Activated B cell treated with CpG ODN at 0.5 μM for 24 hours (primary cell): ENCODE measurements at places on chromosomes 2 and 18. TPM values are rescaled to one million over a fixed set of nuclear protein-coding genes. Genes with fewer than 3 reads are reported as not detected.

DNA sequence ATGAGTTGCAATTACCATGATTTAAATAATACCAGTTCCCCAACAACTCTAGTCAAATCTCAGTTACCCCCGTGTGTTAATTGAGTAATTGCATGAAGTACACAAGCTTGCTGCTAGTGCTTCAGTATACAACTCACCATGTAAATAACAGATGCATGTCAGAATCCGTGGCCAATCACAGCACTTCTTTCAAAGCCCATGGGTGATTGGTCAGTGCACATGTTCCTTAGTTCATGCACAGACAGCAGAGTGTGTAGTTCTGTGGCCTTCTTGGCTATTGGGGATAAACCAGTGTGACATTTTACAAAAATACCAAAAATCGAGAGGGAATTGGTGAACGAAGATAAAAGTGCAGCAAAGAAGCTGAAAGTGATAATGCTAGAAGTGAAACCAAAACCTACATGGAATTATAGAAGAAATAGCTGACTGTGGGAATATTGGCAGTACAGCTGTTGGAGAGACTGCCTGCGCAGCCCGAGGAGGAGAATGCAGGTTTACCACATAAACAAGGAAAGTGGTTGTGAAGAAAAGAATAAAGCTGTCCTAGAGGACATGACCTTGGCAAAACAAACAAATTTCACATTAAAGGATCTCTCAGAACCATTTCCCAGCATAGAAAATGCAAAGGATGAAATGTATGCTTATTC, 59.4 kb downstream of the NEDD4L start:
- no peak for DNase-seq

DNA sequence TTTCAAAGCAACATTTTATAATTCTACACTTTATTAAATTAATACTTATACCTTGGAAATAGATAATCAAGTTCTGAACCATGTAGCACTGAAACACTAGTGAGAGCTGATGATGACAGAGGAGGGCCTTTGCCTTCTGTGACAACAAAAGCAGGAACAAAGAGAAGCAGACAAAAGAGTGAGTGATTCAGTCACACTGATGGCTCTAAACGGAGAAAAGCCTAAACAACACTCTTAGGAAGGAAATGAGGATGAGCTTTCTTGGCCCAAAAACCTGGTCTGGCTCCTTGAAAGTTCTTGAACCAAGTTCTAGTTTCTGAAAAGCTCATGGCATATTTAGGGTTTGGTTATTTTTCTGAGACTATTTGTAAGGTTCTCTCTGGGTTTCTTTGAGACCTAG, 271.9 kb downstream of the DPP10 start:
- DNase-seq, result no peak

DNA sequence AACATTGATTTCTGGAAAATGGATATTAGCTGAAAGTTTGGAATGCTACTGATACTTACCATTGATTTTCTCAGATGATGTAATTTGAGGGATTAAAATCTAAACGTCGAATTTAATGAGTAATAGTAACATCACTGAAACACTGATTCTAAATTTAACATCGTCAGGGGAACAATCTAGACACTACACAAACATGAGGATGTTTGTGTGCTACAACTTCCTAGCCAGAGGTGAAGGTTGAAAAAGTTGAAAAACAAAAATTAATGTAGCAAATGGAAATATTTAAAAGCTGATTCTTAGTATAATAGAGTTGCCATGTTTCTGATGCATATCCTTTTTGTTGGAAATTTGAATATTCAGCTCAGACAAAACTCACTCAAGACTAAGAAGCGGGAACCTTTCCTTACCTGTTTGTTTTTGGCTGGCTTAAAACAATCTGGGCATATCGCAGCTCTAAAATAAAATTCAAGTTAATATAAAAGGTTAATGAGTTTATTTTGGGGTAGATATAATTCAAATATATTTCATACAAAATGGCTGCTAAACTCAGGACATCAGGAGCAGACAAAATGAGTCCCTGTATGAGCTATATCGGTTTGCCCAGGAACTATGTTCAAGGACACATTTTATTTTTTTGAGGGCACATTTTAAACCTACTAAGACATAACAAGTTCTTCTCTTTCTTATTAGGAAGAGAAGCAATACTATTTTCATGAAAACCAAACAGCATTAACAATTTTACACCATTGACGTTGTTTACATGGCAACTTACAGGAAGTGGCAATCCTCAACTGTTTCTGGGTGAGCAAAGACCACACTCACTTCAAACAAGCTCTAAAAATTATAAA, 52.6 kb upstream of the PEX13 start:
- DNase-seq, result no peak

The MAP3K19 gene
- total RNA-seq, result not detected in 2 replicates

DNA sequence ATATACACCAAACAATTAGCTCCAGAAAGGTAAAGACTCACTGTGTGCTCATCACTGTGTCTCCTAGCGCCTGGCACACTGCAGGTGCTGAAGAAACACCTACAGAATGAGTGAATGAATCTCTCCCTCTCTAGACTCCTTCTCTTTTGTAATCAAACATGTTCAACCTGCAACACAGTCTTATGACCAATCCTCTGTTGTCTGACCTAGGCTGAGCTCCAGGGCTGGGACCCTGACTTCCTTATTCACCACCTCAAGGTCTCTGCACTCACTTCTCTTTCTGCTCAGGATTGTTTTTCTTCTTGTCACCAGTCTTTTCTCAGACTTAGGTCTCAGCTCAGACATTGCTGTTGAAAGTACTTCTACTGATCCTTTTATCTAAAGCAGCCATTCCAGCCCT, 9.8 kb downstream of the CKAP2L start:
- no peak for DNase-seq

GRCh38 chr2:207617011-207617671, 8.1 kb downstream of the METTL21A start:
- no peak for DNase-seq

GRCh38 chr2:194883711-194884110, 773.3 kb upstream of the SLC39A10 start:
- no peak for DNase-seq

The FOXI3 gene
- not detected in 2 replicates for total RNA-seq

The GPR39 gene
- total RNA-seq, result not detected in 2 replicates

- no peak for DNase-seq
These were observed 293.1 kb upstream of the HDAC4 start for GRCh38 chr2:239693761-239694415.

GRCh38 chr2:7035884-7036283, 118.7 kb downstream of the RNF144A start:
- no peak for DNase-seq

The SAG gene
- 0.04 TPM in 1 of 2 replicates, not detected in the other for total RNA-seq

GRCh38 chr18:36826556-36826955, 2.2 kb downstream of the TPGS2 start:
- DNase-seq, result no peak

DNA sequence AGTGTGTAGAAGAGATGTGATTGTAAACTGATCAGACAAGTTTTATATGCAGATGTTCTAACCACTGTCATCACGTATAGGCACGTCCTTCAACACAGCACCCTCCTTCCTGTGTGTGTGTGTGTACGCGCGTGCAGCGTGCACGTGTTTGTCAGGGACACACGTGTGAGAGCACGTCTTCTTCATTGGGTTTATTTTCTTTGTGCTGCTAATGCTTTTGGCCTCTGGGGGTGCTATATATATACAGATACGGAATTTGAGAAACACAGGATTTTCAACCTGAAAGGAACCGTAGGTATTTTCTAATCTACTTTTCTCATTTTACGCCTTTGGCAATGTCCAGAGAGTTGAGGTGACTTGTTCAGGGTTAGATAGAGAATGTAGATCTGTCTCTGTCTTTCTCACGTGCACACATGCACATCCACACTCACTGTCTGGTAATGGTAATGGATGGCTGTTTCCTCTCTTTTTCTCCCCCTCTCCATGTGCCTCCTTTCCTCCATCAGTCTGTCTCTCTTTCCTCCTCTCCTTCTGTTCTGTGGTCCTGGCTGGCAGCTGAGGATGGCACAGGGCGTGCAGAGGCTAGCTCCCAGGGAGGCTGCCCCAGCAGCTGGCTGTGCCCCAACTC, 13.4 kb upstream of the CELF4 start:
- DNase-seq, result no peak

- DNase-seq, result no peak
These were observed 18.4 kb downstream of the LIPG start for GRCh38 chr18:49580279-49580678.

DNA sequence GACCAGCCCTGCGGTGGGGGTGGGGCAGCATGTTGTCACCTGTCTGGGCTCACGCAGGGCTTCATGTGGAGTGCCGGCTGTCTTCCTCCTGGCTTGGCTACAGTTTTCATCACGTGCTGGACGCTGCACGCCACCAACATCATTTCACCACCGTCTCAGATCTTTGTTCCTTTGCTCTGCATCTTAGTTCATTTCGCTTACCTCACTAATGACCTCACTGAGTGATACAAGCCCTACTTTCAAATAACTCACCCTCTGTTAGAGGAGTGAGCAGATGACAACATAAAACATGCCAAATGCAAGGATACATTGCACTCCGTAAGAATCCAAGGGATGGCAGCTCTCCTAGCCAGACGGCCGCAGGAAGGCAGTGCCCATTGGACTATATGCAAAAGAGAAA, 527.5 kb downstream of the GALR1 start:
- no peak for DNase-seq

- no peak for DNase-seq
These were observed 15.8 kb downstream of the KYNU start for GRCh38 chr2:142893241-142893640.

DNA sequence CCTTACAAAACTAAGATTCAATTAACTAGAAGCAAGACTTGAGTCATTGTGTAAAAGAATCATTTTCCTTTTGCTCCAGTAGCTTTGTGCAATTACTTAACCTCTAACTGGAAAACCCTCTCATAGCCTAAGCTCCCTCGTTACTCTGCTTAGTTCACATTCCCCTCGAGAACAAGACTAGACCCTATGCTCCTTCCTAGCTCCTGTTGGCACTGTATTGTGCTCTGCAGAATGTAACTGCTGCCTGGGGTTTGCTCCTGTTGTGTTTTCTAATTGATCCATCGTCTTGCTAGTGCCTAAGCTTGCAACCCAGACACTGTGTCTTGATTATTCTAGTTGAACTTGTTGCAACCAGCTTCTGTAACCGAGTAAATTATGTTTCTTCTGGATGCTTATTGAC, 347.0 kb downstream of the ZNF804A start:
- DNase-seq, result no peak

The WNT10A gene
- 26.9 and 31.8 TPM in 2 replicates for total RNA-seq

DNA sequence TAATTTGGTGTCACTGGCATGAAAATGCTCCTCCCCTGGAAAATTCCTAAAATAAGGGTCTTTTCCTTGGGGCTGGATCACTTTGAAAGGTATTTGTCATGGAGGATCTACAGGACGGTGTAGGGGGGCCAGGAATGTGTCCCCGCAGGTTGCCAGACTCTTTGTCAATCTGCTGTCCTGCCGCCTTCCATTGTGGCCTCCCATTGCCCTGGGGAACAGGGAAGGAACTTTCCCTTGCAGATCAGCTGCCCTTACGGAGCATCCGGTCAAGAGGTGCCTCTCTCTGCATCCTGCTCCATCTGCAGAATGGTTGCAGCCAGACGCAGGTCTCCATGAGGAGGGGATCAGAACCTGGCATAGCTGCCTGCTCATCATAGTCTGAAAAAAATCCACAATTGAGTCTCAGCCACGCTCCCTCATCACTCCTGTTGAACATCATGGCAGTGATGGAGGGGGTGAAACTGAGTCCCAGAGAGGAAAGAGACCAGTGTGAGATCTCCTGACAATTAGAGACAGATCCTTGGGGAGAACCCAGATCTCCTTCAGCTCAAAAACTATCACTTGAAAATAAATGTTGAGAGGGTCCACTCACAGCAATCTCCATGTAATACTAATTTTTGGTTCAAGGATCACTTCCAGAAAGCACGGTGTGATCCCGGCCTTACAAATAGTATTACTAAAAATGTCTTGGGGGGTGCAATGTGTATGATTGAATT, 244.8 kb downstream of the MYCN start:
- no peak for DNase-seq

DNA sequence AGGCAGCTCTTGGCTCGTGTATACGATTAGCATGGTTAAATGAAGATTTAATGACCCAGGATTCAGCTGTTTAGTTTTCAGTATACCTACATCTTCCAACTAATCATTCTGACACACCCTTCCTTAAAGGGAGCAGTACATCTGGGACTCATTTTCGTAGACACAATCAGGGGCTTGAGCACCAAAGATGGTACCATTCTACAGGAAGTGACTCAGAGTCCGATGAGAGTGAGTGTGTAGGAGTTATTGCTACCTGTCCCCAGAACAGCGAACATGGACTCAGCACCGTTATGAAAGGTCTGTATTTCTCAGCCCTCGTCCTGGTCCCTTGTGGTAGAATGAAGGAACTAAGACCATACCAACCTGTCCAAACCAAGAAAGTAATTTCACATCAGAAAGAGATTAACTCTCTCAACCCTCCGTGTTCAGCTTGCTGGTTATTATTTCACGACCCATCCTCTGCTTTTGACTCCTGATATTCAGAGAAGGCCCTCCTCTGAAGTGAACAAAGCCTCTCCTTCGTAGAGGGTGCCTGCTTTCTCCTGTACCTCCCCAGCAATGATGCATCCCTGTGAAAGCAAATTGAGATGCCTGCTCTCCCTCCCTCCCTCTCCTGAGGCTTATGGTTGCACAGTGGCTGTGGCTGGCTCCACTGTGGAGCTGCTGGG, 214.8 kb downstream of the MTX2 start:
- no peak for DNase-seq

DNA sequence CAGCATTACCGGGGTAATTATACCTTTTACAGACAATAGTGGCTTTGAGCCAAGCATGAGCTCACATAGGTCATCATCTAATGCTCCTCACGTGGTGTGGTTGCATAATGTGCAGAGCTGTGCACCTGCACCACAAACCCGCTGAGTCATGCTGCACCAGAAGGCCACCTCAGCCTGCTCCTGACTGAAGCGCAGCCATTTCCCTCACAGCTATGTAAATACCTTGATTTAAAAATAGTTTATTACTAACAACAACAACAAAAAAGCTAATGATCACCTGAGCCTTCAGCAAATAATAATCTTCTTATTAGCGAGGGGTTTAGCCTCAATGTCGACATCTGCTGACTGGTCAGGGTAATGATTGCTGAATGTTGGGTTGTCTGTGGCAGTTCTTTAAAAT, 238.8 kb downstream of the MBD5 start:
- DNase-seq, result no peak
